ENCODE measurements at places on chromosomes 2 and 18.

DNA sequence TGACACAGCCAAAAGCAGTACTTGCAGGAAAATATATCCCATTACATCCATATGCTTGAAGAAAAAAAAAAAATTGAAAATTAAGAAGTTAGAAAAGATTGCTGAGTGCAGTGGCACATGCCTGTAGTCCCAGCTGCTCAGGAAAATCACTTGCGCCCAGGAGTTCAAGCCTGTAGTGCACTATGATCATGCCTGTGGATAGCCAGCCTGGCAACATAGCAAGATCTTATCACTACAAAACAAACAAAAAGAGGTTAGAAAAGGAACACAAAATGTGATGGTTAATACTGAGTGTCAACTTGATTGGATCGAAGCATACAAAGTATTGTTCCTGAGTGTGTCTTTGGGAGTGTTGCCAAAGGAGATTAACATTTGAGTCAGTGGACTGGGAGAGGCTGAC lies 361.9 kb downstream of the NYAP2 start:
- DNase-seq: no peak

DNA sequence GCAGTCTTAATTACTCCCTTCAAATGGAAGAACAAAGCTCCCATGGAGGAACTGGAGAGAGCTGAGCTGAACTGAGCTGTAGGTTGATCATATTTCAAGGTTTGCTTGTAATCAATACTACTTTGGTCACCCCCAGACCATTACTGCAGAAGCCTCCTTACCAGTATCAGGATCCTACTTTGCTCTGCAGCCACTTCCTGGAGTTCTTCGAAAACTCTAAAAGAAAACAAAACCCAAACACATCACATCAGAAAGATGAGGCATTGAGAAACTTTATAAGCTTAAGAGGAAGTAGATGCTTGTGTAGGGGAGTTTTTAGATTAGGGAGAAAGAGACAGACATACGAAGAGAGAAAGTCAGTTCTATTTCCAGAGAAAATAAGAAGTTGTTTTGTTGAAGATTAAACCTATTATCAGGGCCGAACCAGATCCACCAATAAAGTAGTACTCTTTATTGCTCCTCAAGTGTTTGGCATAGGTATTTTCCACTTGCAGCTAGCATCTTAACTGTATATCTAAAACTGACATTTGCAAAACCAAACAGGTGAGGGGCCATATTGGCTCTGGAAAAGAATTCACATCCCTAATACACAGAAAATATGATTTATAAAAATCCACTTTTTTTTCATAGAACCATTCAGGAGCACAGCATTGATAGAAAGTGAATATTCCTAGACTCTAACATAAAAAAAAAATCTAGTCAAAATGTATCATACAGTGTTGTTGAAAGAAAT lies 166.9 kb upstream of the KLF7 start:
- no peak for DNase-seq

DNA sequence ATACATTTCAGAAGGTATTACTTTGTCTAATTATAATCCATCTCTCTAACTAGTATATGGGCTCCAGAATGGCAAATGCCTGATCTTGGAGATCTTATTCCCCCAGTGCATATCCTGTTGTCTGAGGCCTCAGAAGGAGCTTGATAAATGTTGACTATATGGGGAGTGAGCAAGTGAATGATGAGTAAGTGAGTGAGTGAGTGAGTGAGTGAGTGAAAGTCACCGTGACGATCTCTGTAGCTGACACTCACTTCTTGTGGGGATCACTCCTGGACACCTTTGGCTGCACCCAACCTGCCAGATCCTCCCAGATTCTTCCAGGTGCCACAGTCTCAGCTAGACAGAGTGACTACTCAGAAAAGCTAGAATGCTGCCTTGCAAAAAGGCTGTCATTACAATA lies 2.8 kb downstream of the XDH start:
- DNase-seq: no peak

DNA sequence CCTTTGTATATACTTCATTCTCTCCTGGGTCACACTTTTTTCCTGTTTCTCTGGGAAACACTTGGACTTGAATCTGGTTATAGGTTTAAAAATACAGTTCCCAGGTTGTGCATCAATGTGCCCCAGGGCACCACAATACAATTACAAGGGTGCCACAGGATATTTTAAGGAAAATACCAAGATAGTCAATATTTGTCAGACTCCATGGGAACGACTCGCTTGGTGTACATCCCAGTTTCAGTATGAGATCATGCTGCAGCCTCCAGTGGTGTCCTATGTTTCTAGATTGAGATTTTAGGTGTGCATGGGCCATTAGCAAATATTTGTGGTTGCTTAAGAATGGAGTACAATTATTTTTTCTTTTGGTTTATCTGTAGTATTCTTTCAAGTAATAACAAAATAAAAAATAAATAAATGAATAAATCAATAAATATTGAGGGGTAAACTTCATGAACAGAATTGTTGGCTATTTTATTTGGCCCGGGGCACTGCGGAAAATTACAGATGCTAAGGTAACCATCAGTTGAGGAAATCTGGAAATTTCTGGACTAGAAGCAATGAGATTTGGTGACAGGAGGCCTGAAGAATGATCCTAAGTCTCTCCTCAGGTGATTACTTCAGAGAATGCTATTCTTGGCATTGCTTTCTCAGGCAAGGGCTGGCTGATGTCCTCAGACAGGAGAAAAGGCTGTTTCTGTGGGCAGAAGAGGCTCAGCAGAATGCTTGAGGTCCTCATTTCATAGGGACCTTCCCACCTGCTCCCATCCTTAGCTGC lies 649.3 kb upstream of the SOX11 start:
- no peak for DNase-seq
